Activated CD4-positive, alpha-beta T cell treated with anti-CD3 and anti-CD28 coated beads, Interleukin-2, amount 50 U/mL, for 24 hours (primary cell): ENCODE measurements at places on chromosomes 6 and 20.

- DNase-seq = no peak
These were observed 87.1 kb downstream of the OGFRL1 start for GRCh38 chr6:71375676-71376075.

DNA sequence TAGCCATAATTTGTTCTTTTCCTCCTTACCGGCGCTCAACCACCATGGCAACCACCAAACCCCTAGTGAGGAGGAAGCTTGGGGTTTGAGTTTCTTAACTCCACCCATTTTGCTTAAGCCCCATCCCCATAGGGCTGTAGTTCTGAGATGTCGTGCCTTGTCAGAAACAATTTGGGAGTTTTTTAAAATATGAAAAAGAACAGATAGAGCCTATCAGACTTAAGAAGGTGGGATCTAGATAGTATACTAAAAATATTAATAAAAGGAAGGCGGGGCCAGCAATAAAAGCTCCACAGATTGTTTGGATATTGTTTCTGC is 5.6 kb downstream of the BRD2 start:
- no peak for DNase-seq

DNA sequence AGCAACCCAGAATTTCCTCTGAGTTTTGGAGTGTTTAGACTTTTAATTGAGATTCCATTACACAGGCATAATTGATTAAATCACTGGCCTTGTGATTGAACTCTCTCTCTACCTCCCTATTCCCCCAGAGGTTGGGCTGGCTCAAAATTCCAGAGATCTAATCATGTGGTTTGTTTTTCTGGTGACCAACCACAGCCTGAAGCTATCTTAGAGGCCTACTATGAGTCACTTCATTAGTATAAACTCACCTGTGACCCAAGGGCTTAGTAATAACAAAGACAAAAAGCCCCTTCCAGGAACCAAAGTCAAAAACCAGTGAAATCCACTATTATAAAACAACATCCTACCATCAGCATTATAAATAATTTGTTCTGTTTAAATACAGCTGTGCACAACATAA is 992.5 kb upstream of the CITED2 start:
- no peak for DNase-seq

DNA sequence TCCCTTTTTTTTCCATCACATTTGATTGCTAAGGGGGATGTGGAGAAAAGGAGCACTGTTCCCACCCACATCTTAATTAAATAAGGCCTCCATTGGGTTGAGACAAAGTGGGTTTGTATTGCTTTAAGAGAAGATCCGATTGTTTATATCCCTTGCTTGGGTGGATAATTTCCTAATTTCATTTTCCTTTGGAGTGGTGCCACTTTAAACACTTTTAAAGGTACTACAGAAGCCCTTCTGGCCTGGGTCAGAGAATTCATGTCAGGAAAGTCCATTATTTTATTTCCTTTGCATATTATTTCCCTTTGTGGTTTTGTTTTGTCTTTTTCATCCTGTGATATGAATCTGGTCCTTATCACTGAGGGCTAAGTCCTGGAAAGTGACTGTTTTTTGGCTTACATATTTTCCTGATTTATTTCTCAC is 56.9 kb downstream of the PHACTR2 start:
- DNase-seq = no peak

GRCh38 chr6:117232196-117232595 is 33.2 kb upstream of the VGLL2 start:
- DNase-seq = no peak

GRCh38 chr6:11471261-11471660 is 66.3 kb upstream of the TMEM170B start:
- no peak for DNase-seq

GRCh38 chr6:42294759-42295158 is 77.1 kb upstream of the MRPS10 start:
- DNase-seq = no peak

DNA sequence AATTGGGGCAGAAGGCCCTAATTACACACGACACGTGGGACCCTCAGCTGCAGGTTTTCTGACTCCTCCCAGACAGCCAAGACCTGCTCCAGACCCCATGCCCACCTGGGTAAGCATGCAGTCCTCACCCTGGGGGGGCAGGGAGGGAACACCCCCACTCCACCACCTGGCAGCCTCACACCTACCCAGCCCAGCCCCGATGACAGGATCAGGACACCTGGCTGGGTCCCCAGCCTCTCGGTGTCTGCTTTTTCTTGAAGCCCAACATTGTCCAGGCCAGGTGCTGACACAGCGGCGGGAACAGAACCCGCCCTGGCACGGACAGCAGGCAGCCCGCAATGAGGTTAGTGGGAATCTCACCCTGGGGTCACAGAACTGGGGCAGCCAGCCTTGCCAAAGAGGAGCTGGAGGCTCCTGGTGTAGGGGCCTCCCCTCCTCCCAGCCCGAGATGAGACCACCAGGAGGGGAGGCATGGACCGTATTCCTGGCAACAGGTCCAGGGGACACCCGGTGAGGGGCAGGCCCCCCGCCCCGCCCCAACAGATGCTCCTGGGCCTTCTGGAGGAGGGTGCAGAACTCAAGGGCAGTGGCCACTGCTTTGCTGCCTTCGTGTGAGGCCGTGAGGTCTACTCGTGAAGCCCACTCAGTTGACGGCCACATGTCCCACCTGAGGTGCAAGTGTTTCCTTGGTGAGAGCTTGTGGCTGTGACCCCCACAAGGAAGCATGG is 103.8 kb downstream of the DLL1 start:
- DNase-seq = no peak

GRCh38 chr6:12241493-12242175 is 48.5 kb upstream of the EDN1 start:
- no peak for DNase-seq

DNA sequence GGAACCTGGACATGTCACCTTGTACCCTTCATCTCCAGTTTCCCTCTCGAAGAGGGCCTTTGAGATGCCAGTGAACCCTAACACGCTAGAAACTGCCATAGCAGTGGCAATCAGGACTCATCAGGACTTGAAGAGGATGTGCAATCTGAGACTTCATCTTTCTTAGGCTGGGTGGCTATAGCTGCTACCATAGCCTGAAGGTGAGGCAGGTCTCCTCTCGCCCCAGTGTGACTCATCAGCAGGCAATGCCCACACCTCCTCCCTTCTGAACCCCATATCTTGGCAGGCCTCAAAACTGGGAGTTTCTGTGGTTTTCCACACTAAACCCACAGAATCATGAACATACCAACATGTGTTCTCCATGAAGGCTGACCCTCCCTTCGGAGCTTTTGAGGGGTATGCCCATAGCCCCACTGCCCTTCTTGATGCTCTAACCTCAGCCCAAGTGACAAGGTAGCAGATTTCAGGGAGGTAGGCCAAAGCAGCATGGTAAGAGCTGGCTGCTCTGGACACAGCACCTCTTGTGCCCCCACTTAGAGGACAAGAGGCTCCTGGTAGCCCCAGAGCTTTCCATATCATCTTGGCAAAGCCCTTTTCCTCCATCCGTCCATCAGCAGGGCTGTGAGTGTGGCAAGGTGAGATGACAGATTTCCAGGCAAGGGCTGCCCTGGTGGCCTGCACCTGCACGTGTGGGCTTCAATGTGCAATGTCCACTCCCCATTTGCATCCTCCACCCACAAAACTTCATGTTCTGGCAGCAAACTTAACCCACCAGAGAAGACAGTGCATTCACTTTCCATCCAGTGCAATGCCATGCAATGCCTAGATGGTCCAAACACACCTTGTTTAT is 2.6 kb downstream of the BLCAP start:
- DNase-seq = no peak

- DNase-seq = no peak
These were observed 9.1 kb downstream of the PI16 start for GRCh38 chr6:36963451-36964290.

- no peak for DNase-seq
These were observed 365.3 kb upstream of the PTCHD4 start for GRCh38 chr6:48476257-48476656.

DNA sequence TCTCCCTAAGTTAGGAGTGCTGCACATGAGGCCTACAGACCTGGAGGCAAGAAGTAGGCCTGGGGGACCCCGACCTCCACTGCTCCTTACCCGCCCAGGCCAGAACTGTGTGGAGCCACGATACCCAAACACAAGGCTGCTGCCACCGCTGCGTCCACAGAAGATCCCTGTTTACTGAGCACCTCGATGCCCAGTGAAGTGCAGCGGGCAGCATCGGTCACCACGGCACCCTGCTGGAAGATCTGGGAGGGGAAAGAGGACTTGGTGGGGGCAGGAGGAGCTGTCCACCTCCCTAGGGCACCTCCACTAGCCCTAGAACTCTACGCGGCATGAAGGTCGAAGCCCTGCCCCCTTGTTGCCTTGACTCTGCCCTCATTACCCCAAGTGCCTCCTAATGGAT is 9.9 kb downstream of the GGT7 start:
- DNase-seq = no peak

DNA sequence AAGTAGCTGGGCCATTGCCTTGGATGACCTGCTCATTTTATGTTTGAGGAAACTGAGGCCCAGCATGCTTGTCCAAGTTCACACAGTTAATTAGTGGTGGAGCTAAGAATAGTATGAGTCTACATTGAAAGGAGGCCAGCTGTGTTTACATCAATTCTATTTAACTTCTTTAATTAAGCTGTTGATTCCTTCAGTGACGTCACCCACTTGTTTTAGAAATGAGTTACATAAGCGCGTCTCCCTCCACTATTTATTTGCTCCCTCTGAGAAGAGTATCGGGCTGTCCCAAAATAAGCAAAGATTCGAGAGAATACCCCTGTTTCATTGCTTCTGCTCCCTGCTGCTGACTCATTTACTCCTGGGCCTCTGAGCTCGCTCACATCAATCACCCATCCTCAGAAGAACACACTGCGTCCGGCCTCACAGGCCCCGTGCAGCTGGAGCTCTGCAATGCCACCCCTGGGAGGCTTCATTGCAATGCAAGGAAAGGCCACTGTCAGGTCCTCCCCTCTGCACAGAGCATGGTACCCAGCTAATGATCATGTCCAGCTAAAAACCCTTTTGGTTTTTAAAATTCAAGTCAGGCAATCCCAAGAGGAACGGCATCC is 74.8 kb upstream of the BMP2 start:
- DNase-seq = no peak

DNA sequence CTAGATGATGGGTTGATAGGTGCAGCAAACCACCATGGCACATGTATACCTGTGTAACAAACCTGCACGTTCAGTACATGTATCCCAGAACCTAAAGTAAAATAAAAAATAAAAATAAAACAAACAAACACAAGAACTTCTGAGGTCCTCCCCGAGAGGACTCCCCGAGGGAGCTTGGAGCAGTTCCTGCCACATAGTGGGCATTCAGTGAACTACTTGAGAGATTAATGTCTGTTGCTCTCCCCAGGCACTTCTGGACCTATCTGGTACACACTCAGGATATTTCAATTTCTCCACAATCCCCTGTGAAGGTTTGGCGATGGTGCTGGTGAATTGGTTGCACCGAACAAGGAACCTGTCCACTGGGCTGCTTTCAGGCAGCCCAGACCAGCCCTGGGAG is 311.2 kb downstream of the ESR1 start:
- no peak for DNase-seq

DNA sequence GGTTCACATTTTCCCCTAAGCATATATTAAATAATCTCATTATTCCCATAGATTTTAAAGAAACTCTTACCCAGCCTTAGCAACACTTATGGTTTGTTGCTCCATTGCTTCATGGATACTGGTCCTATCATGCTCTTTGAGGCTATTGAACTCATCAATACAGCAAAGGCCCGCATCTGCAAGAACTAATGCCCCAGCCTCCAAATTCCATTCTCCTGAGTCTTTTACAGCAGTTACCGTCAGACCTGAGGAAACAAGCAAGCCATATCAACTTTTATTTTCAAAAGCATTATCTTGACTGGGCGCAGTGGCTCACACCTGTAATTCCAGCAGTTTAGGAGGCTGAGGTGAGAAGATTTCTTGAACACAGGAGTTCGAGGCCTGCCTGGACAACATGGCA is 37.7 kb upstream of the ASF1A start:
- no peak for DNase-seq

DNA sequence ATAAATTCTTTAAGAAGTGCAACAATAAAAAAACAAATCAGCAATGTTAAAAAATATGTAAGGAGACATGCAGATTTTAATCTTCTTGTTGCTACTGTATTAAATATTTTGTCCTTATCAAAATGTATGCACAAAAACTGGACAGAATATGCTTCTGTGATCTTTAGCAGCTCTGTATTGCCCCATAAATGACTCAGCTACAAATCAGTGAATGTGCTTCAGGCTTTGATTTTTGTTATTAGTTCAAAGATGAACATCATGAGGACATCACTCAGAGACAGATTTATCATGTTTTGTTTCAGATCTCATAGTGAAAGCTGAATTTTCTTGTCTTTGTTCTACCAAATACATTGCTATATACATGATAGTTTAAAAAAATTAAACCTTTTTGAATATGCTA is 312.4 kb downstream of the GRIK2 start:
- DNase-seq = no peak

GRCh38 chr6:80234401-80234800 is 127.9 kb downstream of the BCKDHB start:
- no peak for DNase-seq

- DNase-seq = no peak
These were observed 8.5 kb downstream of the IGF2R start for GRCh38 chr6:159977255-159977903.

DNA sequence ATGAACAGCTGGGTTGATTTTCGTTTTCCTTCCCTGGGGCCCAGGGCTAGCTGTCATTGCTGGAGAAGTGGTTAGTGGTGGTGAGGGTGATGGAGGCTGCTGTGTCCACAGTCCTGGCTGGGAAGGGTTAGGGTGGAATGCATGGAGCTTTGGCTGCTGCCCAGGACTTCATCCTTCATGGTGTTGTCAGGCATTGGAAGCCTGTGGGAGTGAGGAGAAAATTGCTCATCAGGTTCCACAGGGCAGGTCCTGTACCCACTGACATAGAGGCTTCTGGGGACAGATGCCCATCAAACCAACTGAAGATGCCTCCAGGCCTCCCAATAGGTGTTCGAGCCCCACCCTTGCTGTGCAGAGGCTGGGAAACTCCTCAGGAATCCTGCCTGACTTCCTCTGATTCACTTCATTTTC is 262.4 kb upstream of the SUPT3H start:
- DNase-seq = no peak

DNA sequence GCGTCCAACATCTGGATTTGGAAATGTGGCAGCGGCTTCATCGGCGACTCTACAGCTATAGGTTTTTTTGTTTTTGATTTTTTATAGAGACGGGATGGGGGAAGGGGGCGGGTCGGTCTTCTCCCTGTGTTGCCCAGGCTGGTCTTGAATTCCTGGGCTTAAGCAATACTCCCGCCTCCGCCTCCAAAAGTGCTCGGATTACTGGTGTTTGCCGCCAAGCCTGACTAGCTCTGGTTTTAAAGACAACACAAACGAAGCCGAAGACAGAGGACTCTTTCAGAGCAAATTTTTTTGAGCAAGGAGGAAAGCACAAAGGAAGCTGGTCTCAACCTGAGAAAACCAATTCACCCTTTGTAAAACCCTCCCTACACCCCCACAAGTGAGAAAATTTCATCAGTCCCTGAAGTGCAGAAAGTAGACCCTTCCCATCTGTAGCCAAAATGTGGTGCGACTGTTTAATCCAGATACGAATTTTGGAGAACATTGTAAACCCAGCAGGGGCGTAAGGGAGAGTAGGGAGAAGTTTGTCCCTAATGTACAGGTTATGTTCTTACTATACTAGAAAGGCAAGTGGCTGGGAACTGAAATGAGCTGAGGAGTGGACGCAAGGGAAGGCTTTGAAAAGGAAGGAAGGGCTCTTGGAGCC is 185.9 kb downstream of the TRIM27 start:
- DNase-seq = no peak

- no peak for DNase-seq
These were observed 66.2 kb downstream of the ARMC2 start for GRCh38 chr6:108914235-108915022.
